ENCODE measurements at places on chromosomes 5 and 9. TPM values are rescaled to one million over a fixed set of nuclear protein-coding genes. Genes with fewer than 3 reads are reported as not detected.
A peak's percentile ranks its signal among the peaks of the same experiment; 100 is the strongest.

- H3K4me3 ChIP-seq = no peak overlapping the region
- DNase-seq = no peak
- H3K27me3 ChIP-seq = no peaks in the 10 kb centered on the region
- H3K27ac ChIP-seq = no peak overlapping the region
- H3K36me3 ChIP-seq = no peaks in the 10 kb centered on the region
These were observed 1397.5 kb upstream of the CDH6 start for GRCh38 chr5:29796013-29796412.

Gene SVEP1
- total RNA-seq = 2.9 TPM

GRCh38 chr5:171488876-171489275, 69.4 kb downstream of the FGF18 start:
- no peaks in the 10 kb centered on the region for H3K36me3 ChIP-seq
- H3K4me1 ChIP-seq = no peaks in the 10 kb centered on the region
- H3K27me3 ChIP-seq = no peaks in the 10 kb centered on the region
- H3K4me3 ChIP-seq = no peak overlapping the region

DNA sequence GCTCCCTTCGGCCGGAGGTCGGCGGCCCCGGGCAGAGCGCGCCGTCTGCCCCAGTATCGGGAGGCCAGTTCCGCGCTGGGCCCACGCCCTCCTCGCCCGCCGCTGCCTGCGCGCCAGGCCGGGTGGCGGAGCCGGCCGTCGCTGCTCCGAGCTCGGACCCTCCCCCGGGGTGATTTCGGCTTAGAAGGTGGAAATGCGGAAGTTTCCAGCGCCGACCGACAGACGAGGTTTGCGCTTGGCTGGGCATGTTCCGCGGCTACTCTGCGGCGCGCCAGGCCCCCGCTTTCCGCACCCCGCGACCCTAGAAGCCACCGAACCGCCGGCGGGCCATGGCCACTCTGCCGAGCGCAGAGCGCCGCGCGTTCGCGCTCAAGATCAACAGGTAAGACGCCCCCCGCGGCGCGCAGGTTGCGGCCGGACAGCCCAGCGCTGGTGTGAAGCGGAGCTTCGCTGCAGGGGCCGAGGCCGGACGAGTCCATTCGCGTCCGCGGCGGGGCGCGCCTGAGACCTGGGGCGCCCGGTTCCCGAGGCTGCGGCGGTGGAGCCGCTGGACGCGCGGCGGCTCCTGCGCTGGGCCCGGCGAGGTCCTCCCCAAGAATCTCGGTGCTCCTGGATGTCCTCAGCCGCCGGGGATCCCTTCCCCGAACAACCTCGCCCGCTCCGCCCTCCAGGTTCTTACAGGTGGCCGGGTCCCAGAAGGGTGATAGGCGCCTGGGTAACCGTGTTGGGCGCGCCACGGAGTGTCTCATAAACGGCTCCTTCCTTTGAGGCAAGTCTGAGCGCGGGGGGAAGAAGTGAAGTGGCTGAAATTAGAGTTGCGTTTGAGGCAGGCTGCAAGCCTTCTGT, at the start of gene DOCK8:
DOCK8 (plus strand) TSS at position 218 of the 846 bp plus-strand sequence; CDS start at position 330, 112 bp downstream.
- H3K4me3 ChIP-seq = peak within 1 kb of the TSS; percentile 66
- H3K4me1 ChIP-seq = peaks cover 25% of the 10 kb centered on the region
- peak within 1 kb of the TSS; percentile 61 for H3K27ac ChIP-seq
- no peaks in the 10 kb centered on the region for H3K36me3 ChIP-seq
- no peaks in the 10 kb centered on the region for H3K27me3 ChIP-seq

DNA sequence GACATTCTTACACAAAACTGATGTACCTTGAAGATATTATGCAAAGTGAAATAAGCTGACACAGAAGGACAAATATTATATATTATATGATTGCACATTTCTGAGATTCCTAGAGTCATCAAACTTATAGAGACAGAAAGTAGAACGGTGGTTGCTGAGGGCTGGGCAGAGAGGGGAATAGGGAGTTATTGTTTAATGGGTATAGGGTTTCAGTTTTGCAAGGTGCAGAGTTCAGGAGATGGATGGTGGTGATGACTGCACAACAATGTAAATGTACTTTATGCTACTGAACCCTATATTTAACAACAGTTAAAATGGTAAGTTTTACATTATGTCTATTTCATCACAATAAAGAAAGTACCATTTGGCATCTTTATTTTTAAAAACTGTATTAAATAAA, 315.8 kb upstream of the POU5F2 start:
- H3K4me3 ChIP-seq = no peak overlapping the region
- H3K36me3 ChIP-seq = no peaks in the 10 kb centered on the region
- no peak overlapping the region for H3K27ac ChIP-seq
- no peaks in the 10 kb centered on the region for H3K27me3 ChIP-seq
- no peak for DNase-seq

DNA sequence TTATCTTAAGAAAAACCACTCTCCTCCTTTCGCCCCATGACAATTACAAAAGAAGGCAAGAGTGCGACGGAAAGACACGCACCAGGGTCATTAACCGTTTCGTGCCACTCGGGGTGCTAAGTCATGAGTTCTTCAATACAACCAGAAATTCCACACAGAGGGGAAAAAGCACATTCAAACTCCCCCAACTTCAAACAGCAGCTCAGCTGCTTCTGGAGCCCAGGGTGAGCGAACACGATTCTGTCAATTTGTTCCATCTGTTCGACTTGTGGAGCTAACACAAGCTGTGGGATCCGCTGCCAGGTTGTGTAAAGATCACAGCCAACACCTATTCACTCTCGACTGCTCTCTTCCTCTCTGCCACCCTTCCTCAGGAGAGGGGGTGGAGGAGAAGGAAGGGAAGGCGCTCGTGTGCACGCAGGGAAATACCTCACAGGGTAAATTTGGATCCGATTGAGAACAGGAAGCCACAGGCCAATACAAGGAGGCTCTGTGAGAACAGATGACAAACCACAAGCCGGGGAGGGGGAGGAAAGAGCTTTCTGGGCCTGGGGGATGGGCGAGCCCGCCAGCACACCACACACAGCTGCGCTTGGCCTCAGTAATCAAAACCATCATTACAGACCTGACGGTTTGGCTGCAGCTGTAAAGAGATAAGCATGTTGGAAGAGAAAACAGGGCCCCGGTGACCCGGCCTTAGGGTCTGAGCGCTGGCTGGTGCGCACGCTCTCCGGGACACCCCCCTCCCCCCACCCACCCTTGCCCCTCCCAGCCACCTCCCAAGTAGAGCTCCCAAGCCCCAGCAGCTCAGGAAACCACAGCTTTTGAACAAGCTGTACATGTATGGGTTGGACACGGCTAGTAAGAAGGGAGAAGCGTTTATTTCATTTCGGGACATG, 54.3 kb downstream of the PTCH1 start:
- H3K27ac ChIP-seq = peak overlapping the region; percentile 28
- peak; percentile 39 for DNase-seq
- H3K27me3 ChIP-seq = no peaks in the 10 kb centered on the region
- 0 out of 2 replicates have a peak, but pooled peaks cover 5% of the 10 kb centered on the region for H3K4me1 ChIP-seq
- no peak overlapping the region for H3K4me3 ChIP-seq

Gene GLDC
- 320 TPM for total RNA-seq

DNA sequence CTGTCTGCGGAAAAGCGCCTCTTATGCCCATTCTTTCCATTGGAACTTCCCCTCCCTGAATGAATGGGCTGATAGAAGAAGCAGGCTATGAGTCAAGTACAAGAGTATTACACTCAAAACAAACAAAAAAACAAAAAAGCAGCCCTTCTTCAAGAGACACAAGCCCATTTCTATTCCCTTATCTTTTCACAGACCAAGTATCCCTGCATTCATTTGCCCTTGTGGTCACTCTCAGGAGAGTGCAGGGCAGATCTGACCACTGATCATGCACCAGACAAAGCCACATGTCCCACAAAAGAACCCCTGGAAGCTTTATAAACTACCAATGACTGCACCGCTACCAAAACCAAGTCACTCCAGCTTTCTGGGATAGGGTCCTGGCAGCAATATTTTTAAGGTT, 262.5 kb upstream of the TAS2R1 start:
- no peaks in the 10 kb centered on the region for H3K4me1 ChIP-seq
- no peak overlapping the region for H3K27ac ChIP-seq
- H3K4me3 ChIP-seq = no peak overlapping the region
- no peak for DNase-seq
- H3K36me3 ChIP-seq = no peaks in the 10 kb centered on the region

DNA sequence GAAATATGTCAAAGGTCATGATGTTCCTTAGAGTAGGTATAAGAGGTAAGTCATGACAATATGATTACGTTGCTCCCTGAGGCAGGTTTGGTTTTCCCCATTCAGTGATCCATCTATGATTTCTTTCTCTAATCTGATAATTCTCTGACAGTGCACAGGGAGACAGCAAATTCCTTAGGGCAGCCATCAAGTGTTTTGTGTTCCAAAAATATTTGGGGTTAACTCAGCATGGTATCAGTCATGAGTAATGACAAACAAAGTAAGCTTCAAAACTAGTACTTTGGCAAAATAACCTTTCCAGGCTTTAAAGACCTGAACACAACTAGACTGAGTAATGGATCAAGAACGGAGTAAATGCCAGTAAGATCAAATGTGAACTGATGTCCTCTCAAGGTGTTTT, 55.3 kb upstream of the SPATA31E1 start:
- no peaks in the 10 kb centered on the region for H3K36me3 ChIP-seq
- H3K27me3 ChIP-seq = no peaks in the 10 kb centered on the region
- no peak overlapping the region for H3K4me3 ChIP-seq
- no peak for DNase-seq
- no peaks in the 10 kb centered on the region for H3K4me1 ChIP-seq
- H3K27ac ChIP-seq = no peak overlapping the region

Gene PCDHGA4
- 0.54 TPM for total RNA-seq

Gene ZNF367
- 10.0 TPM for total RNA-seq

GRCh38 chr5:148986636-148987035, 76.2 kb downstream of the SH3TC2 start:
- H3K27ac ChIP-seq = no peak overlapping the region

Gene HMMR
- 61.1 TPM for total RNA-seq

Gene ALDOB
- not detected for total RNA-seq

Gene ABITRAM
- 20.5 TPM for total RNA-seq

DNA sequence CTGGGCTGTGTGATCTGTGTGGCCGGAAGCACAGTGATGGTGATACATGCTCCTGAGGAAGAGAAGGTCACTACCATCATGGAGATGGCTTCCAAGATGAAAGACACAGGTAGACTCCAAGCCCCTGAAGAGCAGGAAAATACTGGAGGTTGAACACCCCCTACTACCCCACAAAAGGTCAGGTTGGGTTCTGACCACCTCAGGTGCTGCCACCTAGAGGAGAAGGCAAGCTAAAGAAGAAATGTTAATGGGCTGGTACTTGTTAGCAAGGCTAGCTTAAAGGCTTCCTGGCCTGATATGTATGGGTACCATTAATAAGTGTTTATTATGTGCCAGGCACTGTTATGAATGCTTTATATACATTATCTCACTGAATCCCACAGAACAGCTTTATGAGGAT, 11.7 kb downstream of the NIPAL4 start:
- no peaks in the 10 kb centered on the region for H3K36me3 ChIP-seq
- peak; percentile 48 for DNase-seq
- no peak overlapping the region for H3K4me3 ChIP-seq
- no peak overlapping the region for H3K27ac ChIP-seq

Measured in Caco-2 (cell line).